ENCODE measurements at places on chromosomes 3 and 15.

DNA sequence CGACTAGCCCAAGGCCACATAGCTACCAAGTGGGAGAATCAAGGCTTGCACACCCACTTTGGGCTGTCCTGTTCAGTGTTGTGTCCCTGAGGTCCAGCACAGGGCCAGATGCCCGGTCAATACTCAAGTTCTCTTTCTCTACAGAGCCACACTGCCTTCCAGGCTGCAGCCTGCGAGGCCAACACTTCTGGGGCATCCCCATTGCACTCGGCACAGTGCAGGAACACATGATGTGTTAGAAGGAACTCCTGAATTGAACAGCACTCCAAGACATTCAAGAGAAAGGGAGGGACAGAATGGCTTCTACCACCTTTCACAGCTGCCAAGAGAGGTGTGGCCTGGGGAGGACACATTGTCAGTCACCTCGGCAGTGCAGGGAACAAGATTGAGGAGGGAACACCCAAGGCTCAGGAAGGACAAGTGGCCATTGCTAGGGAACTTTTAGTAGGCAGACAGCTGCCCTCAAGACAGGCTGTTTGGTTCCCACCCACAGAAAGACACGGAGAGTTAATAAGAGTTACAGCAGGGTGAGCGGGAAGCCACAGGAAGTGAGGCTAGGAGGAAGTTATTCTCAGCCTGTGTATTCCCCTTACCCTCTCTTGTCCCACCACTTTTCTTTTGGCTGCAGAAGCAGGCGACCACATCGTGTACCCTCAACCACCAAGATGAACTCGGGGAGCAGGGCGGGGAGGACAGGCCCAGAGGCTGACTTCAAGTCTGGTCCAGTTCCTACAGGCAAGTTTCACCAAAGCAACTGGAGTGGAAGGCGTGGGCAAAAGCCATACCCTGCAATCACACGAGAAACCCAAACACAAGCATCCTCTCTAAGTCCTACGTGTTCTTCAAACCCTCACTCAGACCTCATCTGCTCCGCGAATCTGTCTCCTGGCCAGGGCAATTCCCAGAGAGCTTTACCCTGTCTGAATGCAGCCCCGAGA lies 69.4 kb downstream of the SRGAP3 start:
- no peak for DNase-seq

- no peak for DNase-seq
Measured at GRCh38 chr15:90294601-90295269, 29.3 kb downstream of the NGRN start.

- DNase-seq = no peak
Measured at GRCh38 chr15:66524838-66525237, 19.7 kb downstream of the ZWILCH start.

GRCh38 chr3:177307391-177307790 lies 110.1 kb upstream of the TBL1XR1 start:
- no peak for DNase-seq

DNA sequence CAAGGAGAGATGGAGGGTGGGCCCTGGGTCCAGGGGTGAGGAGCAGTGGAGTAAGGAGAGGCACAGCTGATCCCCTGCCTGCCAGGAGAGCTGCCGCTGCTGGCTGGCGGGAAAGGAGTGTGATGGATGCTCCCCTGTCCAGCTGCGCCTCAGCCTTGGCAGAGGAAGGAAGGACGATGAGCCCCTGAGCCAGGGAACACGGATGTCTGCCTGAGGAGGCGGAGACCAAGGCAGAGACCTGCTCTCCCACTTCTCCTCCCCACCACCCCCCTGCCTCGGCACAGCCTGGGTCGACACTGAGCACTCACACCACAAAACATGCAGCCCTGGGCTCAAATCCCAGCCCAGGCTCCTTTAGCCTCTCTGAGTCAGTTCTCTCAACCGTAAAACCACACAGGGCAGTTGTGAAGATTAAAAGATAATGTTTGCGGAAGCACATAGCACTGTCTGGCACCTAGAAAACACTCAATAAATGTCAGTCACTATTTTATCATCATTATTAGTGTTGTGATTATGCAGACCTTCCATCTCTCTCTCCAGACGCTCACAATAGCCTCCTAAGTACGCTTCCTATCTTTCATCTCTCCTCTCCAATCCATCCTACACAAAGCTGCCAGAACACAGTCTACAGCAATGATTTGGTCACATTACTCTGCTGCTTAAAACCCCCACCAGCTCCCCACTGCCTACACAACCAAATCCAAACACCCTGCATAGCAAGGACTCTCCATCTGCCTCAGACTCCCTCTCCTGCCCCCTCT lies 52.2 kb downstream of the SEMA5B start:
- peak; percentile 82 for DNase-seq

DNA sequence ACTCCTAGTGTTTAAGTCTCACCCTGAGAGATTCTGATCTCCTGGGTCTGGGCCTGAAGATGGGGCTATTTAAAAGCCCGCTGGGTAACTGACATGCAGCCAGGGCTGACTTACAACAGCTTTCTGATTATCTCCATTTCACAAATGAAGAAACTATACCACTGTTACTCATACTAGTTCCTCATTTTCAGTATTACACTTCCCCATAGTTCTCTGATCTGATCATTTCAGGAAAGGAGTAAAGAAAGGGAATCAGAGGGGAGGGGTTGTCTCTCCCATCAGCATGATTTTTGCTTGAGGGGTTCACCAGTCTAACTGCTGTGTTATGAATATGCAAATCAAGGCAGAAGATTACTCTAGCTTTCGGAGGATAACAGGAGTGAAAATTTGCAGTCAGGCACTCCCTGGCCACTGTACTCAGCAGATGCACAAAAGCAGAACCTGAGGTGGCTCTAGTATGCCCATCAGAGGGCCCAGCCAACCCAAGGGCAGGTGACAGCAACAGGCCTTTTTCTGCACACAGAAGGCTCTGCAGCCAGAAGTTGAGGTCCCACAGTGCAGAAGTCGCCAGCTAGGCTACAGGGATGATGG lies 59.4 kb downstream of the DAPK2 start:
- DNase-seq = no peak

DNA sequence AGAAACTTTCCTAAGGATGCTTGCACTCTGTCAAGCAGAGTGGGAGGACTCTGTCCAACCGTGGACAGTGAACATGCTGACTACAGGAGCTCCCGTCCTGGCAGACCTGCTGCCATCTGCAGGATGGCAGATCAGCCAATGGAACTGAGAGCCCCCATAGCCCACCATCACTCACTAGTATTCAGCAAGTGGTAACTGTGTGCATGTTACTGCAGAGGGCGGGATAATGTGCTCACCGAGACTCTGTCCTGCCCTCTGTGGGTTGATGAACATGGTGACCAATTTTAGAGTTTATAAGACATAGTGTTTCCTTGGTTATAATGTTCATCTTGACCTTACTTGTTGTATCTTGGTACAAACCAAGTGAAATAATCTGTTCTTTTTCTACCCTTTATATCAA lies 11.5 kb downstream of the CSPG5 start:
- no peak for DNase-seq

- peak; percentile 32 for DNase-seq
Measured at GRCh38 chr3:68089572-68090011, 435.2 kb upstream of the SUCLG2 start.

GRCh38 chr3:115553796-115554486 lies 69.4 kb upstream of the GAP43 start:
- peak; percentile 16 for DNase-seq

DNA sequence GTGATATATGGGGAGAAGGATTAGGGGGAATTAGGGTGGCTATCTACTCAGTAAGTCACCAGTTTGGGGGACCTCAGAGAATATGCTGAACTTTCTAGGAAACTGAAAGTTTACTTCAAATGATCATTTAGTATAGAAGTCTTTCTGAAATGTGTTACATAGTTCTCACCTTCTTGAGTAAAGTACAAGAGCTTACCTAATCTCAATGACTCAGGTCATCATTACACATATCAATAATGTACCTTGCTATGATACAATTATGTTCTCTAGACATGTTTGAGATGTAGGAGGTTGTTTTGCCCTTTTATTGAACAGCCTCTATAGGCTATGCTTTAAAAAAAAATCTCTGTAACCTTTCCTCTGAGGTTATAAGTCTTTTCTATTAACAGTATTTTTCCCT lies 50.7 kb downstream of the TMEM41A start:
- no peak for DNase-seq

DNA sequence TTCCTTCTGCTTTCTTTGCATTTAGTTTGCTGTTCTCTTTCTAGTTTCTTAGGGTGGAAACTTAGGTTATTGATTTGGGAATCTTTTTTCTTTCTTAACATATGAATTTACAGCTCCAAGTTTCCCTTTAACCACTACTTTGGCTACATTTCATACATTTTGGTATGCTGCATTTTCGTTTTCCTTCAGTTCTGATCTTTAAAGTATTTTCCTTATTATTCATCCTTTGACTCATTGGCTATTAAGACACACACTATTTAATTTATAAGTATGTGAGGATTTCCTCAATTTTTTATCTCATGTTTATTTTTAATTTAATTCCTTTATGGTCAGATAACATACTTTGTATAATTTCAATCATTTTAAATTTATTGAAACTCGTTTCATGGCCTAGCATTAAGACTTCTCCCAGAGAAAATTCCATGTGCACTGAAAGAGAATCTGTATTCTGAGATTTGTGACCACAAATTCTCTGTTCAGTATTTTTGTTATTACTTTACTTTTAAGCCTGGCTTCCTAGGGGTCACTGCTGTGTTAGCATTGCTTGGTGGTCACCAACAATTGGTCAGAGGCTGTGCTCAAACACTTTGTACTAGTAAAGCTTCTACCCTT lies 87.7 kb downstream of the CFAP20DC start:
- DNase-seq = peak; percentile 65

- DNase-seq = no peak
Measured at GRCh38 chr3:29302619-29303018, 21.7 kb downstream of the RBMS3 start.

DNA sequence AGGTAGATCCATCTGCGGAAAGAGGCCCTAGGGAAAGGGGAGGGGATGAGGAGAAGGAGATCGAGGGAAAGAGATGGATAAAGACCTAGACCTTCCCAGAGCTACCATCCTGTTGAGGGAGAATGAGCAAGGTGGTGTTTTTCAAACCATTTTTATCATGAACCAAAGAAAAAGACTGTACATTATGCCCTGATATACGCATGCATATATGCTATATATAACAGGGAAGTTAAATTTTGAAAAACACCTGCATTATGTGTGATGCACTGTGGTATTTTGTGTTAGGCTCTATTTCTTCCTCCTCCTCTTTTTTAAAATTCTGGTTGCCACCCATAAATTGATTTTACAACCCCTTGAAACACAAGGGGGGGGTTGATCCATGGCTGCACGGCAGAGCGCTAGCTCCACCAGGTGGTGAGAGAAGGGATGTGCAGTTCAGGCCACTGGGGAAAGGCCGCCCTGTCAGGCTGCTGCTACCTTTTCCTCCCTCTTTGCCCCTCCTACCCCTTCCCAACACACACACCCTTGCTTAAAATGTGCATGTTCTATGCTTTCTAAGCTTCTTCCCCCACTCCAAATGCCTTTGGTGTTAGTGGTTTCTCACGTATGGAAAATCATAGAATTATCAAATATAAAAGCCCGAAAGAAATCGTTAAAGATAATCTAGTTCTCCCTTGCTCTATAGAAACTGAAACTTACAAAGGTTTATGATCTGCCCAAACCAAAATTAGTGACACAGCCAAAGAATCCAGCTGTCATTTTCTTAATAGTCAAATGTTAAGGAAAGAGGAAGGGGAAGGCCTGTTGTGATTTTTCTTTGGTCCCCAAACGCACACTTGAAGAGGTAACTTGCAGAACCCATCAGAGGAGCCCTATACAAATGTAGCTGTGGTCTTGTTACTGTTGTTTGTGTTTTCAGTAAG lies 262.0 kb upstream of the UMPS start:
- DNase-seq = peak; percentile 42

- no peak for DNase-seq
Measured at GRCh38 chr3:95474338-95474737, 1340.1 kb upstream of the EPHA6 start.

GRCh38 chr15:45441686-45442085 lies 63.3 kb upstream of the GATM start:
- no peak for DNase-seq

DNA sequence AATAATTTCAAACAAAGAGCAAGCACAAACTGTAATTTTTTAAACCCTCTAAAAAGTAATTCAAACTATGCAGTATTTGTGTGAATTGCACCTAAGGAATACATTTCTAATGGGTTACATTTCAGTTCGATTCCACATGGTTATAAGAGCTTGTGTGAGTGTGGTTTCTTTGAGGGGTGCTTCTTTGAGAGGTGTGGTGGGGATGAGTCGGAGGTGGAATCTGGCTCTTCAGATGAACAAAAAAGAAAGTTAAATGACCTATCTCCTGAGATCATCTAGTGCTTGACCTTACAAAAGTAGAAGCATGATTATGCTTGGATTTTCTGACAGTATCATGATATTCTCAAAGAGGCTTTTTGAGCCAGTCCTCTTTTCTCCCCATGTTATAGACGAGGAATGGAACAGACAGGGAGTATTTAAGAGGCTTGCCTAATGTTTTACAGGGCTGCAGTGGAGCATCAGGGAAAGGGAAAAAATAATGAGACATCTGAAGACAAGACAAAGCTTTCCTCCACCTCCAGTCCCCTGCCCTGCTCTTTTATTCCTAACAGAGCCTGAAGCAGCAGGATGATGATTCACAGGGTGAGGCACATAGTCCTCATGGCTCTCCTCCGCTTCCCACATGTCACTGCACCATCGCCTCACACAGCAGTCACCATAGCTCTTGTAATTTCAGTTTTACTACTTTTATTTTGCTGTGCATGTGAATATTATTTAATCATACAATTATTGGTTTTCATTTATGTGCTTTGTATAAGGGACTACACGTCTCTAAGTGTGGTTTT lies 82.0 kb downstream of the LYSMD4 start:
- peak; percentile 44 for DNase-seq

DNA sequence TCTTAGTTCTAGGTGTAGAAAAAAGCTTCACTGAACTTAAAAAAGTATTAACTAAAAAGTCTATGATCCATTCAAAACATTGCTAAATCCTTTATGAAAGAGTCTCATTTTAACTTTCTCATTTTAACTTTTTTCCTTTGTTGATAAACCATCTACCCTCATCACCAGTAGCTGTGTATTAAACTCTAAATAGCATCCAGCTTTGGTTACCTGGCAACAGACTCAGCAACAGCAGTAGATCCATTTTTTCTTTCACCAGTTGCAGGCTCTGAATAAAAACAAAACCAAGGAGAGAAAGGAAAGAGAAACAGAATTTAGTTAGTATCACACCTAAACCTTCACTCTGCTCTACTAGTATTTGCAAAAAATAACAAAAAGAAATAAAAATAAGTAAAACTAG lies 51.6 kb downstream of the TP53BP1 start:
- peak; percentile 40 for DNase-seq

DNA sequence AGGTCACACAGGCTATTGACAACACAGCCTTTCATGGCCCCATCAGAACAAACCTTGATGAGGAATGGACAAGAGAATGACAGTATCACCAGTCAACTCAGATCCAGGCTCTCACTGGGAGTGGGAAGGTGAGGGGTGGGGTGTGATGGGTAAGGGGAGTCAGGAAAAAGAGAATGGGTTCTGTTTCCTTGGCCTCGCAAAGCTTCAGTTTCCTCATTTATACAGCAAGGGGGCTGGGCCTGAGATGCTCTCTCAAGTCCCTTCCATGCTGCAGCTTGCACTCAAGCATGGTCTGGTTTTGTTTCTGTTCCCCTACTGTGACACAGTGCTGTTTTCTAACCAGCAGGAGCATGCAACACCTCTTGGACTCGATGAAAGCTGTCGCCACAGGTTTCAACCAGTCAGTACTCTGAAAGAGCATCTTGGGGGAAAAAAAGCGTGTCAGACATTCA lies 65.7 kb upstream of the IL12A start:
- DNase-seq = no peak

- no peak for DNase-seq
Measured at GRCh38 chr15:39785139-39785538, 2.5 kb upstream of the FSIP1 start.

Measured in fibroblast of skin of abdomen (primary cell).